ENCODE measurements at places on chromosomes 2 and 18.

DNA sequence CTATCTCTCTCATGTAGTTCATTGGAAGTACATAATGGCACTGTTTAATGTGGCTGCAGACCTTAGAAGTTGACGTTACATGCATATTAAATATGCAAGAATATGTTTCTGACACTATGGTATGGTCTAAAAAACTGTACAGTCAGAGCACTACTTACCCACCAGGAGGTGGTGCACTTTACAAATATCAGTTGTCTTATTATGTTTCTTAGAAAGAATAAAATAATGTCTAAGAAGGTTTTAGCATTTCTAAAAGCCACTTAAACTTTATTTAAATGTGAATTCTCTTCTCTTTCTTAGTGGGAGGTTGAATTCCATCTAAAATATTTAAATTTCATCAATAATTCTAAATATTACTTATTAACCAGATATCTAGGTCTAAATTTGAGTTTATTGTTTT, 4.3 kb downstream of the TMEFF2 start:
- DNase-seq: peak; percentile 70
- H3K4me3 ChIP-seq: no peak overlapping the region
- H3K4me1 ChIP-seq: no peaks in the 10 kb centered on the region
- H3K36me3 ChIP-seq: no peaks in the 10 kb centered on the region
- no peak overlapping the region for H3K27ac ChIP-seq

DNA sequence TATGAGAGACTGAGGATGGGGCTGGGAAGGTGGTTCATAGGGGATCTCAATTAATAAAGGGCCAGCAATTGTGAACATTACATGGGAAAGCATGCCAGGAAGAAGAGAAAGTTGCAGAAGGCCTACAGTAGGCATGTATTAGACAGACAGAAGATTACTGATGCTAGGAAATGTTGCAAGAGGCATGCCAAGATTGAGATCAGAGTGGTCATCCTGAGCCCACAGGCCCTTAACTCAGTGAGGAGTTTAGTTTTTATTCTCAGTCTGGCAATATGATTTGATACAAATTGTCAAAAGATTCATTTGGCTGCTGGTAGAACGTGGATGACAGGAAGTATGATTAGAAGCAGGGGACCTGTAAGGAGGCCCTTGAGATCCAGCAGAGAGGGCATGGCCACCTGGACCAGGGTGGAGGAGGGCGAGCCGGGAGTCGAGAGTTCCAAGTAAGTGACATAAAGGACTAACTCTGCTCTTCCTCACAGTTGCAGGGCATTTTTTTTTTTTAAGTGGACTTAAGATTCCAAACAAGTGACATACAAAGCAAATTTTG, 54.9 kb downstream of the EPHA4 start:
- H3K4me3 ChIP-seq: no peak overlapping the region
- no peak overlapping the region for H3K27ac ChIP-seq
- peaks cover 59% of the 10 kb centered on the region for H3K4me1 ChIP-seq

DNA sequence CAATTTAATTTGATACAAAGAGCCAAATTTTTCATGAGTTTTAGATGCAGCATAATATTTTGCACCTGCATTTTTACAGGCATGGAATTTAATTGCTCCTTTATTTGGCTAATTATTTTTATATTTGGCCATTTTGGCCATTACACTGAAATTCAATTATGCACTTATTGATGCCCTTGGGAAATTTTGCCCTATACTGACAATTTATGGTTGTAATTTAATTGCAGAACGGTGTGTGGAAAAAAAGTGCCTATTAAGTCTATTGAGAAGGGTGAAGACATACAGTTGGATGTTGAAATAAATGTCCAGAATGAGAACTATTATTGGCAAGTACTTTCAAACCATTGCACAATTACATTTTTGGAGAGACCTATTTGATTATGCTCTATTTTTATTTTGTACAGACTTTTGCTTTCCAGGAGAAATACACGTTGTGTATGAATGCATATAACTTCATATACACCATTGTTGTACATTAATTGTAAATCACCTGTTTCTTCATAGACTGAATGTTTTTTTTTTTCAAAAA, 1319.3 kb upstream of the CDH2 start:
- DNase-seq: no peak
- H3K4me1 ChIP-seq: no peaks in the 10 kb centered on the region
- no peaks in the 10 kb centered on the region for H3K36me3 ChIP-seq

GRCh38 chr2:85175369-85176299, 42.4 kb downstream of the TCF7L1 start:
- no peak overlapping the region for H3K27ac ChIP-seq
- no peaks in the 10 kb centered on the region for H3K36me3 ChIP-seq
- H3K27me3 ChIP-seq: no peaks in the 10 kb centered on the region

DNA sequence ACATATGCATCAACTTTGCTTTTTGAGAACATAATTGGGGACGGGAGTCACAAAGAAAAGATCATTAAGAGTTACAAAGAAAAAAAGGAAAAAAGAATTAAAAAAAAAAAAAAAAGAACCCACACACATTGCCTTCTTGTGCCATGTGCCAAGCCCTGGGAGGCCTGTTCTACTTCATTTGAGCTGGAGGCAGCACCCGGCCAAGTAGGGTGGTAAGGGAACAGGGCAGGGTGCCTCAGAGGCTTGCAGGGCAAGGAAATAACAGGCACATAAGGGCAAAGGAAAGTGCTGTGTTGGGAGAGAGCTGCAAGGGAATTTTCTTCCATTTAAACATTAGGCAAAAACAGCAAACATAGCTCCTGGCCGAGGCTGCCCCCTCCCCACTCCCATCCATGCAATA, 418.0 kb downstream of the TMEM182 start:
- H3K4me1 ChIP-seq: no peaks in the 10 kb centered on the region
- DNase-seq: no peak
- H3K27ac ChIP-seq: no peak overlapping the region
- H3K36me3 ChIP-seq: no peaks in the 10 kb centered on the region
- peaks cover 2% of the 10 kb centered on the region for H3K27me3 ChIP-seq

DNA sequence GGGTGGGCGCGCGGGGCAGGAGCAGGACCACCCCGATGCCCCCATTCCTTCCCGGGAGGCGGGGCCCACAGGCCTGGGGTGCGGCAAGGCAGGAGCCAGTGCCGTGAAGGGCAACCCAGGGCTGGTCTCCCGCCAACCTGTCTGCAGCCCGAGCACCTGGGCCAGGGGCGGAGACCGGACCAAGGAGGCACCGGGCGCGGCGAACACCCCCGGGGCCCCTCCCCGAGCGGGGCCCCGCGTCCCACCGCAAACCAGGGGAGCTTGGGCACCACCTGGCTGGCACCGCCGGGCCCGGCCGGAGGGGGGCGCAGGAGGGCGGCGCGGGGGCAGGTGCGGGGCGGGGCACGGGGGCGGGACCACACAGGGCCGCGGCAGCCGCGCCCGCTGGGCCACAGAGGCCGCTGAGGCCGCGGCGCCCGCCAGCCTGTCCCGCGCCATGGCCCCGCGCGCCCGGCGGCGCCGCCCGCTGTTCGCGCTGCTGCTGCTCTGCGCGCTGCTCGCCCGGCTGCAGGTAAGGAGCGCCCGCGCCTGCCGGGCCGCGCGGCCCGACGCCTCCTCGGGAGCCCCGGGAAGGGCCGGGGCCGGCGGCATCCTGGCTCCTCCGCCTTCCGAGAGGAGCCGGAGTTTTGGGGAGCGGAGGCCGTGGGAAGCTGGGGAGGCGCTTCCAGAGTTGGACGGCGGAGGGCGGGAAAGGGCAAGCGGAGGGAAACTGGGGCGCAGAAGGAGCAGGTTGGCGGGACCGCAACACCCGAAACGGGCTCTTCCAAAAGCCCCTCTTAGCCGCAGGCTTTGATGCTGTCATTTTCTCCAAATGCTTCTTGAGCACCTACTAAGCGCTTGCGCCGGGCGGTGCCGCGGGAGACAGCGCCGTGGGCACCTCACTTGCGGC, at the start of gene TNFRSF11A:
Gene TNFRSF11A (plus strand): TSS at position 394 of the 889 bp plus-strand sequence. CDS start 43 bp downstream, at position 437.
- H3K27ac ChIP-seq: no peak within 1 kb of the TSS
- H3K4me3 ChIP-seq: peak within 1 kb of the TSS; percentile 85
- DNase-seq: peak; percentile 70
- H3K4me1 ChIP-seq: peaks cover 39% of the 10 kb centered on the region

DNA sequence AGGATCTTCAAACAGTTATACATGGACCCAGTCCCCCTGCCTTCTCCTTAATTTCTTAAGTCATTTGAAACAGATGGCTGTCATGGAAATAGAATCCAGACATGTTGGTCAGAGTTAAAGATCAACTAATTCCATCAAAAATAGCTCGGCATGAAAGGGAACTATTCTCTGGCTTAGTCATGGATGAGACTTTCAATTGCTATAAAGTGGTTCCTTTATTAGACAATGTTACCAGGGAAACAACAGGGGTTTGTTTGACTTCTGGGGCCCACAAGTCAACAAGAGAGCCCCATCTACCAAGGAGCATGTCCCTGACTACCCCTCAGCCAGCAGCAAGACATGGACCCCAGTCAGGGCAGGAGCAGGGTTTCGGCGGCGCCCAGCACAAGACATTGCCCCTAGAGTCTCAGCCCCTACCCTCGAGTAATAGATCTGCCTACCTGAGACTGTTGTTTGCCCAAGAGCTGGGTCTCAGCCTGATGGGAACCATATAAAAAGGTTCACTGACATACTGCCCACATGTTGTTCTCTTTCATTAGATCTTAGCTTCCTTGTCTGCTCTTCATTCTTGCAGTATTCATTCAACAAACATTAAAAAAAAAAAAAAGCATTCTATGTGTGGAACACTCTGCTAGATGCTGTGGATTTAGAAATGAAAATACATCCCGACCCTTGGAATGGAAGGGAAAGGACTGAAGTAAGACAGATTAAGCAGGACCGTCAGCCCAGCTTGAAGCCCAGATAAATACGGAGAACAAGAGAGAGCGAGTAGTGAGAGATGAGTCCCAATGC, 4.6 kb downstream of the TTR start:
- H3K36me3 ChIP-seq: no peaks in the 10 kb centered on the region
- no peak overlapping the region for H3K27ac ChIP-seq
- H3K4me1 ChIP-seq: no peaks in the 10 kb centered on the region
- no peak overlapping the region for H3K4me3 ChIP-seq
- no peaks in the 10 kb centered on the region for H3K27me3 ChIP-seq
- DNase-seq: no peak

DNA sequence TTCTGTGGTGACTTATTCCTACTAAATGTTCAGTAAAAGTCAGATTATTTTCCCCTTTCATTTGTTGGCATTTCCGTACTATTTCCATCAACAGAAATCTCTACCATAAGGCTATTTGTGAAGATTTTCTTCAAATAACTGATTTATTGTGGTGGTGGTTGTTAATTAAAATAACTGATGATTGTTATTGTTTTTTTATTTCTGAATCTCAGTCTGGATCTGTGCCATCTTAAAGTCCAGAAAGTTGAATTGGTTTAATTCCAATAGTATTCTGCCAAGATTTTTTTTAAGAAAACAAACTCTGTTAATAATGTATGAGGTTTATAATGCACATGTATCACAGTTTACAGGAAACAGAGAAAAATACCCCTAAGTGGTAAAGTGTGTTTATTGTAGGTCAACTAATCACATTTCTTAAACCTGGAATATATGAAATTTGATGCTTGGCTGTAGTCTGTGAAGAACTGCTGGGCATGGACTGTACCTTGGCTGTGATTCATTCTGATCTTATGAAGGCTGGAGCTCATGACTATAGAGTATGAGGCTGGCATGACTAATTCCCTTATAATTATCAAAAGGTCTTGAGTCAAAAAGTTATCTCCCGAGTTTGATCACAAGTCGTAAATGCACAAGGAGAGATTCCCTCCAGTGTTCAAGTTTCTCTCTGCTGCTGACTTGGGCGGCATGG, 134.2 kb upstream of the RND3 start:
- H3K4me1 ChIP-seq: peaks cover 9% of the 10 kb centered on the region
- no peaks in the 10 kb centered on the region for H3K36me3 ChIP-seq
- DNase-seq: no peak

GRCh38 chr2:132813422-132813821, 143.4 kb upstream of the LYPD1 start:
- no peaks in the 10 kb centered on the region for H3K27me3 ChIP-seq
- H3K4me3 ChIP-seq: no peak overlapping the region
- no peak overlapping the region for H3K27ac ChIP-seq
- H3K4me1 ChIP-seq: no peaks in the 10 kb centered on the region

GRCh38 chr2:120287183-120288015, 34.7 kb downstream of the RALB start:
- peaks cover 21% of the 10 kb centered on the region for H3K4me1 ChIP-seq
- H3K27me3 ChIP-seq: no peaks in the 10 kb centered on the region
- DNase-seq: peak; percentile 64
- no peak overlapping the region for H3K4me3 ChIP-seq
- peaks cover 23% of the 10 kb centered on the region for H3K36me3 ChIP-seq

GRCh38 chr2:237327175-237327950, 86.6 kb downstream of the COL6A3 start:
- no peak overlapping the region for H3K4me3 ChIP-seq
- no peak for DNase-seq
- H3K27ac ChIP-seq: no peak overlapping the region
- H3K27me3 ChIP-seq: no peaks in the 10 kb centered on the region
- no peaks in the 10 kb centered on the region for H3K36me3 ChIP-seq

DNA sequence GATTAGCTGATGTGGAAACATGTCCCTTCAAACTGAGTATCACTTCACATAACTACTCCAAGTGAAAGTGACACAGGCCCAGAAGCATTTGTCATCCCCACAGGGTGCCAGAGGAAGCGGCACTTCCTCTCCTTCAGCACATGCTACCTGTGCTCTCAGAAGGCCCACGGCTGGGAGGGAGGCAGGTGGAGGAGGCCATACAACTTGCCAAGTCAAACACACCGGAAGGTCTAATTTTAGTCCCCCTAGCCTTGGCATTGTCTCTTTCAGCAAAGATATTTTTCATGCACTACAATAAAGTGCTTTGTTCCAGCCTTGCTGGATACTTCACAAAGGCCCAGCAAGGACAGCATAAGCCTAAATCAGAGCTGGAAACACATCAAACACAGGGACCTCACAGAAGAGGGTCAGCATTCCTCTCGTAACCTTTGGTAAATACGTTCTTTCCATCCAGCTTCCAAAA, 38.0 kb downstream of the VSNL1 start:
- H3K4me3 ChIP-seq: no peak overlapping the region
- no peaks in the 10 kb centered on the region for H3K27me3 ChIP-seq
- no peaks in the 10 kb centered on the region for H3K36me3 ChIP-seq
- no peaks in the 10 kb centered on the region for H3K4me1 ChIP-seq
- no peak overlapping the region for H3K27ac ChIP-seq

- peak overlapping the region; percentile 92 for H3K27ac ChIP-seq
- H3K4me3 ChIP-seq: peak overlapping the region; percentile 72
- DNase-seq: no peak
- peaks cover 29% of the 10 kb centered on the region for H3K4me1 ChIP-seq
Observed at GRCh38 chr2:70125498-70125898, 38.2 kb downstream of the PCBP1 start.

GRCh38 chr18:48151421-48152065, 221.1 kb upstream of the SMAD2 start:
- H3K27ac ChIP-seq: no peak overlapping the region
- DNase-seq: no peak
- H3K36me3 ChIP-seq: no peaks in the 10 kb centered on the region
- H3K27me3 ChIP-seq: no peaks in the 10 kb centered on the region

DNA sequence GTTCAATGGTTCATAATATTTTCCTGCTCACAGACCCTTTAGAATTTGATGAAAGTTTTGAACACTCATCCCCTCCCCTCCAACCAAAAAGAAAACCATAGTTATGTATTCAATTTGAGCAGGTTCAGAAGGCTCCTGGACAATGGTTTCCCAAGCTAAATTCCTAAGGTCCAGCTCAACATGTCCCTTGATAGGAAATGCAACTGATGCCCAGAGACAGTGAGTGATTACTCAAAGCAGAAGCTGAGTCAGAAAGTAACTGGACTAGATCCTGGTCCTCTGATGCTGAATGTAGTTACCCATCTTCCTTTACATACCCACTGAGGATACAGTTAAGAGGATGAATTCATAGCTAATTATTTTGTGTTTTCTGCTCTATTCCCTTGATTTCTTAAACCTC, 218.9 kb upstream of the NCKAP5 start:
- H3K27me3 ChIP-seq: no peaks in the 10 kb centered on the region
- H3K27ac ChIP-seq: no peak overlapping the region
- no peak overlapping the region for H3K4me3 ChIP-seq
- H3K36me3 ChIP-seq: no peaks in the 10 kb centered on the region
- no peak for DNase-seq
- H3K4me1 ChIP-seq: no peaks in the 10 kb centered on the region

Data from common myeloid progenitor, CD34-positive (primary cell).